ENCODE measurements at places on chromosomes 2 and 18.

DNA sequence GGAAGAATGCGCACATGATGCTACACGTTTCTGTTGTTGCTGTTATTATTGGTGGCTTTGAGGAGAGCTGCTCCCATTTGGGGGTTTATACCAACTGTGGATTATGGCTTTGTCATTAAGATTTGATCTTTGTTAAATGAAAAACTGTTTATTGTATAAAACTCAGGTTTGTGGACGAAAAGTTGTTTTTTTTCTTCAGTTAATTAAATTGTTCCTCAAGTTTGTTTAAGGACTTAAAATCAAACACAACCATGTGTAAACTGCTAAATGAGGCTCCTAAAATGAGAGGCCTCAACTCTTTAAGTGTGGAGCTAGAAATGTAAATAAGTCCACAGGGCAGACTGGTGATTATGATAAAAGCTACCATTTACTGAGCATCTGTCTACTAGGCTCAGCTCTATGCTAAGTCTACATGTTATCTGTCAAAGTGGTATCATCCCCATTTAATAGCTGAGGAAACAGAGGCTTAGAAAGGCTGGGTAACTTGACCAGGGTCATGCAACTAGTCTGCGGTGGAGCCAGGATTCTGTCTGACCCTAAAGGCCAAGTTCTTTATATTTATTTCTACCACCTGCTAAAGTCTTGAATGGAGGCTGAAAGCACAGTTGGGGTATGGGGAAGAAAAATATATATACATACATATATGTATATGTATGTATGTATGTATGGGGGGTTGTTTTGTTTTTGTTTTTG is 4.1 kb downstream of the MYCN start:
- DNase-seq, result no peak

- no peak for DNase-seq
Measured at GRCh38 chr2:179336782-179337534, 72.3 kb upstream of the SESTD1 start.

DNA sequence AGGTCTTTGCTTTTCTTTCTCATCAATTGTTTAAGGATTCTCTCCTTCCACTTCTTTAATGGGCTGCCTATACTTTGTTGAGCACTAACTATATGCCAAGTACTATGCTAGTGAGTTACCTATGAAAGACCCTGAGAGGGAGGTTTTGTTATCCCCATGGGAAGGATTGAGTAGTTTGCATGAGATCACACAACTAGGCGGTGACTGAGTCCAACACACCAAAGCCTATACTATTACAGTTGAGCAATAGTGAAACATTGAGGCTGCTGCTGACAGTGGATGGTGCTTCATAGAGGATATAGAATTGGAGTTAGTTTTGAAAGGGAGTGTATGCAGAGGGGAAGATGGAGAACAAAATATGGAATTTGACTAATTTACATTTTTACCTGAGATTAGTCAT is 15.8 kb downstream of the NABP1 start:
- no peak for DNase-seq

DNA sequence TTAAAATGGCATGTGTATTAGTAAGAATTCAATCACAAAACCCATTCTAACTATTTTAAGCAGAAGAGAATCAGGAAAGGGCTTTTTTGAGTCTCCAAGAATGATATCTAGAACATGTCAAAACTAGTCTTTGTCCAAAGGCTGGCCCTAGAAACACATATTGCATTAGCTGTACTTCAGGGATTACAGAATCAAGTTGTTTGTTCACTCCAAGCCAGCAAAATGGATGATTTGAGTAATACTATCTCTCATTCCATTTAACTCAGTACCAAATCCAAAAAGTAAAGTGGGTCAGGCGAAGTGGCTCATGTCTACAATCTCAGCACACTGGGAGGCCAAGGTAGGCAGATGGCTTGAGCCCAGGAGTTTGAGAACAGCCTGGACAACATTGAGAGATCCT is 41.3 kb downstream of the ATF2 start:
- DNase-seq, result no peak

GRCh38 chr2:67502346-67503065 is 105.4 kb downstream of the ETAA1 start:
- no peak for DNase-seq

DNA sequence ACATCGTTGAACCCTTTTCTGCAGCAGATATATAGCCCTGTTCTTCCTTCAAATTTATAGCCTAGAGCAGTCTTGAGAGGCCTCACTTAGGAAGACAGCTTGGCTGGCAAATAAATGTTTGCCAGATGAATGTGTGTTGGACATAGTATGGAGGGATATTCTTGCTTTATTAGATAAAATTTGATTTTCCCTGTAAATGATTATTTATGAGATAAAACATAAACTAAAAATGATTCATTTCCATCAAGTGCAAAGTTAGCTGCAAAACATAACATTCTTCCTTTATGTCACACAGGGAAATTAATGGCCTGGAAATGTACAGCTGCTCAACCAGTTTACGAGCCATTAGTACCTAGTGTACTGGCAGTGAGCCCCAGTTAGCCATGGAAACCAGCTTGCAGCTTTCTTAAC is 82.5 kb downstream of the LIMS1 start:
- no peak for DNase-seq

DNA sequence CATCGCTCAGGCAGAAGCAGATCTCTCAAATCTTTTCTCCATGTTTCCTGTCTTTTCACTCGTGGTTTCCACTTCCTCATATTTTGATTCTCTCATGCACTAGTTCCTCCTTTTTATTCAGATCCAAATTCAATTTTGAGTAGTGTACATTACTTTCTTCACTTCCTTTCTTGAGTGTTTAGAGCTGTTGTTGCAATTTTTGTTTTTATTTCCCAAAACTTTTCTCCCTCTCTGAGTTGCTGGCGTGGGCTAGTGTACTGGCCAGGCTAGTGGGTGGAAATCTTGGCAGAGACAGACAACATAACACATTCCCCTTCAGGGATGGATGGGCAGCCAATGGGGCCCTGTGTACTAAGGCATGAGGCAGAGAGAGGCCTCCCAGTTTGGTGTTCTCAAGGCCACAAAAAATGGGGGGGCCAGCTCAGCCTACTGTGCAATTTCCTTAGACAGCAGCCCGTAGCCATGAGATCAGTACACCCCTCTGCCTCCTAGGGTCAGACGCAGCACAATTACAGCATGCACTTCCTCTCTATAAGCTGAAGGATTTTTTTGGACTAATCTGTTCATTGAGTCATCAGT is 145.1 kb upstream of the PID1 start:
- DNase-seq, result no peak

- DNase-seq, result no peak
Measured at GRCh38 chr18:31386741-31387140, 10.2 kb downstream of the DSG4 start.

DNA sequence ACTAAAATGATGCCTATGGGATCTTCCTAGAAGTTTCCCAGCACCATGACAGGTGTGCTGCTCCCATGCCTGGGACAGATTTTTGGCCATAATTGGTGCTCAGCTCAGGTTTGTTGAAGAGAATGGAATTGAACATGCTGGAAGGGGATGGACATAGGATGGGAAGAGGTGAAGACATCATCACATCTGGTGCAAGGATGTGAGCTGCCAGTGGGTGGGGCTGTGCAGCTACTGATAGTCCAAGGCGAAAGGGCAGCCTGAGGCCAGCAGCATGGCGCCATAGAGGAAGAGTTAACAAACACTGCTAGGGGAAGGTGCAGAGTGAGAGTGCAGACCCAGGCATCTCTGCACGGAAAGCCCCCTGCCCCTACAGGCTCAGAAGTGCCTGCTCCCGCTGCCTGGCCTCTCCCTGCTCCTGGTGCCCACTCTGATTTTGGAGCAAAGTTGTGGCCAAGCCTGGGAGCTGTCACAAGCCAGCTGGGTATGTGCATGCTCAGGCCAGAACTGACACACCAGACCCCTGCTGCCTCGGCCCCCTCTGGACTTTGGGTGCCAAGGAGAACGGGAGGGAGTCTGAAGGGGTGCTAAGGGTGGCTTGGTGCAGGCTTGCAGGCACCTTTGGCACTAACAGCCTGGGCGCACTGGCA is 178.6 kb downstream of the ZBTB7C start:
- DNase-seq, result no peak

GRCh38 chr2:72145289-72145657 is 2.4 kb downstream of the CYP26B1 start:
- DNase-seq, result no peak

DNA sequence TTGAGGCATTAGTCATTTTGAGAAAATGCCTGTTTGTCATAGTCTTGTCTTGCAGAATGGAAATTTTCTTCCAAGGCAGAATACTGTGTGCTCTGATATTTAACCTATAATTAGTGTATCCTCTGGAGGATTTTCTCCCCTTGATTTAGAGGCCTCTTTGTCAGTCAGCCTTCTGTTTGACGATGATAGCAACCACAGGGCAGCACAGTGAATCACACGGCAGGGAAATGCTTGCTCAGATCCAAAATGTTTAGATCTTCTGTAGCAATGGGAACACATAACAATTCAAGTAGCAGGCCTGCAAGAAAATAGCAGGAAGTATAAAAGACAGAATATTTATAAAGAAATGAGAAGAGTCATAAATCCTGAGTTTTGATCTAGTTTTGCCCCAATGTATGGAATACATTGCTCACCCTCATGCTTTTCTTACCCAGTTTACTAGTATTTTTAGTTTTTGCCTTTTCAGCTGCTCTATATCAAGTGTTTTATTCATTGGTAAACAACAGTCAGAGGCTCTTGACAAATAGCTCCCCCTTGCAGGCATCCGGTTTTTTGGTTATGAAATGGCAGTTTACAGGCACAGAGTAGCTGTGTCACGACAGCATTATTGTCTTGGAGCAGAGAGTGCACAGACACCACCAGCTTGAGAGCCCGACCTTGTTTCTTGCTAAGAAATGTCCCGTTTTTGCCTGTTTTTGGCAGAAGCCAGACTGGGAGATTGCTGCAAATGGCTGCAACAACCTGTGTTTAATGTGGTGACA is 185.1 kb downstream of the MYO3B start:
- DNase-seq, result no peak

- DNase-seq, result no peak
Measured at GRCh38 chr18:58495207-58495606, 133.7 kb downstream of the ALPK2 start.

- no peak for DNase-seq
Measured at GRCh38 chr2:33212151-33212550, 264.3 kb upstream of the RASGRP3 start.

GRCh38 chr2:51650769-51651168 is 618.8 kb upstream of the NRXN1 start:
- DNase-seq, result no peak

GRCh38 chr2:50957896-50958295 is 74.0 kb downstream of the NRXN1 start:
- DNase-seq, result no peak

GRCh38 chr18:78558101-78558810 is 421.4 kb upstream of the SALL3 start:
- DNase-seq, result no peak

GRCh38 chr2:227454323-227454860 is 17.6 kb upstream of the AGFG1 start:
- no peak for DNase-seq

GRCh38 chr18:59196161-59196725 is 23.7 kb upstream of the GRP start:
- no peak for DNase-seq

- no peak for DNase-seq
Measured at GRCh38 chr18:59837586-59837985, 62.2 kb upstream of the PMAIP1 start.

GRCh38 chr2:150320608-150321007 is 166.9 kb downstream of the RND3 start:
- DNase-seq, result no peak

DNA sequence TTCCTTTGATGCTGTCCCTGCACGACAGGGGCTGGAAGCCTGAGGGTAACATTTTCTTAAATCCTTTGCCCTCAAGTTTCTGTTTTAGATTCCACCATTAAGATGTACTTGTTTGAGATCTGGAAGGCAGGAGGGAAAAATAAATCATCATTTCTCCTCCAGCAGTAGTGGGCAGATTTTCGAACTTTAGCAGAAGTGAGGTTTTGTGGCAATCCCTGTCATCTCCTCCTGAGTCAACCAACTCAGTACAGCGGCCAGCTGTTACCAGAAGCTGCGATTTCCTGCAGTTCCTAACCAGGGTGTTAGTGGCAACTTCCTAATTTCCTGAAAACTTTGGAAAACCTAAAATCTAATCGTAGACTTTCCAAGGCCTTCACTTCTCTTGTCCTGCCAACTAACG is 517.2 kb upstream of the ACVR2A start:
- no peak for DNase-seq

- no peak for DNase-seq
Measured at GRCh38 chr2:144358979-144359541, 160.9 kb downstream of the ZEB2 start.

DNA sequence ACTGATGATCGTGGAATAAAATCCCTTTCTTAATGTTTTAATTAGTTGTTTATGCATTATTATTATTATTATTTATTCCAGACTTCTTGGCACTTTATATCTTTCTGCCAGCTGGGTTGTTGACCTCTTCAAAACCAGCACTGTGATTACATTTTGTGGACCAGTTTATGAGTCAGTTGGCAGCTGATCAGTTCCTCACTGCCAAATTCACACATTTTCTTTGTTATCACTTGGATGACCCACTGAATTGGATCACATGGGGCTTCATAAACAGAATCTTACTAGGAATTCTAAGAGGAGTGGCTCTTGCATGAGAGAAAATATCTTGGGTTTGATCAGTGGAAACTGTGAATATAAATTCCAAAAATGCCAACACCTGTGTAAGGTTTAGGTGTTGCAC is 321.8 kb upstream of the SPRED2 start:
- DNase-seq, result no peak

DNA sequence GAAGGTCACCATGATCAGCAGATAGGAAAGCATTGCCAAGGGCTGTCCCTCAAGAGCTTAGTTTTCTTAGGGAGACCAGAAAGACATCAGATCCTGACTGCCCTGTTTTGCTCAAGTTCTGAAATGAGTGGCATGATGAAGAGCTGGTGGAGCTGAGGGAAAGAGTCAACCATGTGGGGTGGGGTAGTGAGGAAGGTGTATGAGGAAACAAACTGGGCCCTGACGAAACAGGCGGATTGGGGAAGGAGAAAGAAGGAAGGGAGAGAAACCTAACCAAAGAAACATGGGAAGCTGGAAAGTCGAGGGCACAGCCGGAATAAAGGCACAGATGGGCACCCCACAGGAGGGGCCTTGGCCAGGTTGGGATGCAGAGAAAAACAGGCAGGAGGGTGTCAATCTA is 8.0 kb downstream of the TGOLN2 start:
- no peak for DNase-seq

DNA sequence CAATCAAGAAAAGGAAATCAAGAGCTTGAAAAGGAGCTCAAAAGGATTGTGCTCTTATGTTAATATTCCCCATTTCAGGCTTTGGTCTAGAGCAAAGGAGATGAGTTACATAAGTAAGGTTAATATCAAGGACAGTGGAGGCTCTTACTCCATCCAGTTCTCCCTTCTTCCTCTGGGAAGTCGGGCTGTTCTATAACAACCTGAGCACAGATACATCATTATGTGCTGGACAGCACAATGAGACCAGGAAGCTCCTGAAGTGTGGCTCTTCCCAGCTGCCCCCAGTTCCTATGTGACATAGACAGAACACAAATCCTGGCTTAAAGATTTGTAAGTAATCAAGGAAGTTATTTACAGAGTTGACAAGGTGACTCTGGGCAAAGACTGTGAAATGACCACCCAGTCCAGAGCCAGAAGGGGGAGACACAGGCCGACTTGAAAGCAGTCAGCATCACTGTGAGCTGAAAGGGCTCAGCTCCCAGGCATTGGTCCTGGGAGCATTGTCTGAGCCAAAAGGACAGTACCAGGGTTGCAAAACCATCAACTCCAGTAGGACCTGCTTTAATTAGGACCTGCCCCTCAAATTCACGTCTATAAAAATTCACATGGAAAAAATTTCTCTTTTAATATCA is 917.6 kb upstream of the ACVR2A start:
- no peak for DNase-seq

- DNase-seq, result no peak
Measured at GRCh38 chr2:241895712-241896641, 26.4 kb downstream of the RTP5 start.
